ENCODE measurements at places on chromosomes 5 and 9.

DNA sequence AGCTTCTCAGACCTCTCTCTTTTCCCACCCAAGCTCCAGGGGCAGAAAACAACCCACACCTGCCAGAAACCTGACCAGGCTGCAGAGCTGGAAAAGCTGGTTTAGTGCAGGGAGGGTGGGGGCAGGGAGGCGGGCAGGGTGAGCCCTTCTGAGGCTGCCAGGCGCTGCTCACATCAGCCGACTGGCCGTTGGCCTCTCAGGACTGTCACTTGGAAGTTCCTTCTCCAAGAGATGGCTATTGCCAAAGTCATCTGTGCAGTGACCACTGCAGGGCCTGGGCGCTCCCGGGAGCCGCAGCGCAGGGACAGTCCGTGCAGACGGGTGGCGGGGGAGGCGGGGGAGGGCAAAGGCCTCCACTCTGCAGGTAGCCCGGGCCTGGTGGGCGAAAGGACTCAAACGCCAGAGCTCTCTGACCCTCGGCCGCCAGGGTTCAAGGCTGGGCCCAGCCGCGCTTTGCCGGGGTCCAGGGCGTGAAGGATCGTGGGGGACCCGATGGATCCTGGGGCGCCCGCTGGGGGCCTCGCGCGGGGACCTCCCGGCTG is 205.0 kb upstream of the IER5L start:
- DNase-seq: no peak

DNA sequence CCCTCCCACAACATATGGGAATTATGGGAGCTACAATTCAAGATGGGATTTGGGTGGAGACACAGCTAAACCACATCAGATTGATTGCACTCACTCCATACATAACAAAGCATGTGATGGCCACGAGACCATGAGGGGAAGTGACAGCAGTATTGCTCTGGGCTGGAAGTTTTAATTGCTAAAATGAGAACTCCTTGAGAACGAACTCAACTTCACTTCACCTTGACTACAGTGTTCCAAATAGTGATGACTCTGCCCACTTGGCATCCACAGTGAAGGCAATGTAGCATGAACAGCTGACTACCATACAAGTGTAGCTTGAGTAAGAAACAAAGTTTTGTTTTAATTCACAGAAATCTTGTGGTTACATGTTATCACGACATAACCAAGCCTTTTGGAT is 739 bp upstream of the SPINK7 start:
- no peak for DNase-seq

DNA sequence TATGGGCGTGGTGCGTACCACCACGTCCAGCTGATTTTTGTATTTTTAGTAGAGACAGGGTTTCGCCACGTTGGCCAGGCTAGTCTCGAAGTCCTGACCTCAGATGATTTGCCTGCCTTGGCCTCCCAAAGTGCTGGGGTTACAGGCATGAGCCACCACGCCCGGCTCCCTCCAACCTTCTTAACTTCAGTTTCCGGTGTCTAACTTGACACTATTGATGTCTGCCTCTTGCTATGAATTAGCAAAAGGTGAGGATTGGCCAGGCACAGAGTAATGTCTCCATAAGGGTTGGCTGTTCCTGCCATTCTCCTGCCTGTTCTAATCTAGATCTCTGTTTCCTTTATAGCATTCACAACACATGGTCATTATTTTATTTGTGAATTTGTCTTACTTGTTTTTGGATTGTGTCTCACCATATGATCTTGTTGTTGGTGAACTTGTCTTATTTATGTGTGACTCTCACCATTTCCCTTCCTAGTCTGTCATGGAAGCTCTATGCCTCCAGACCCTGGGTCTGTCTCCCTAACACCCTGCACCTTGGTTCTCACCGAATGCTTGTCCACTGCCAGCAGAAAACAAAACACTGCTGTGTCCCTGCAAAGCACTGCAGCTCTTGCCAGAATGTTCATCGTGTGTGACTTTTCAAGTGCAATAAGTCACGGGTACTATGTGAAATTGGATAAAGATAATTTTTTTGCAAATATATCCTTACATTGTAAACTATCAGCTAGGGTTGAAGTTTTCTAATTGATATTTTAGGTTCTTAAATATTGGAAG is 26.0 kb downstream of the BASP1 start:
- DNase-seq: no peak

GRCh38 chr5:65062469-65063083 is 293.8 kb downstream of the CWC27 start:
- DNase-seq: no peak

DNA sequence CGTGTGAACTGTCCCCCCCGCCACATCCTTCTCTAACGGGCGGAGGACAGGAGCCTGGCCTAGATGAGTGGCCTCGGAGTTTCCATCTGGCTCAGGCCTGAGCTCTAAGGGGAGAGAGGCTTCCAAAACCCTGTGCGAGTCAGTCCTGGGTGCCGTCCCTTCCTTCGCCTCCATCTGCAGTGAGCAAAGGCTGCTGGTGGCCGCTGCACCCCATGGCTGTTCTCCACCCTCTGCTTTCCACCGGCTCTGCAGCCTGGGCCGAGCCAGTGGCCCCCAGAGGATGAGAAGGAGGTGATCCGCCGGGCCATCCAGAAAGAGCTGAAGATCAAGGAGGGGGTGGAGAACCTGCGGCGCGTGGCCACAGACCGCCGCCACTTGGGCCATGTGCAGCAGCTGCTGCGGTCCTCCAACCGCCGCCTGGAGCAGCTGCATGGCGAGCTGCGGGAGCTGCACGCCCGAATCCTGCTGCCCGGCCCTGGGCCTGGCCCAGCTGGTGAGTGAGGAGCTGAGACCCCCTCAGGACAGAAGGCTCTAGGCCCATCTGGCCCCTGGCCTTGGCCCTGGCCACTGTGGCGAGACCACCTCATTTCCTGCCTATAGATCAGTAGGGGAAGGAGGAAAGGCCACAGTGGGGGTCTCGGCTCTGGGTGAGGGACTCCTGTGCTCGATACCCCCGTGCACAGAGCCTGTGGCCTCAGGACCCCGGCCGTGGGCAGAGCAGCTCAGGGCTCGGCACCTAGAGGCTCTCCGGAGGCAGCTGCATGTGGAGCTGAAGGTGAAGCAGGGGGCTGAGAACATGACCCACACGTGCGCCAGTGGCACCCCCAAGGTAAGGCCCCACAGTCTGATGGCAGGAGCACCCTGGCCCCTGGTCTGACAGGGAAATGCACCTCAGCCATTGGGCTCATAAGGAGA is 3.0 kb downstream of the PKN3 start:
- DNase-seq: no peak

DNA sequence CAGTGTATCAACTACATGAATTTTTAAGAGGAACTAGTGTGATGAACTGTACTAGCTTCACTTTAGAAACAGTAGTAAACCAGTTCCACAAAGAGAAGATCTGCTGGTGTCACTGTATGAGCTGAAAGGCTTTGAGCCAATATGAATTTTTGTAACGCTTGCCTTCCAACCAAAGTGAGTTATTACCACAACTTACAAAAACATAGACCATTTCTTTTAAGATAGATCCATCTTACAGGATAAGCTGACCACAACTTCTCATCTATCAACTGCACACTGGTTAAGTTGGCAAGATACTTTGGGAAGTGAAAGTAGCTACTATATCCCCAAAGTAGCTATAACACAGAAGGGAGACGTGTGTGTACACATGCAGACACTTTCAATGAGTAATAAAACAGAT is 849.6 kb upstream of the DMAC1 start:
- DNase-seq: no peak

DNA sequence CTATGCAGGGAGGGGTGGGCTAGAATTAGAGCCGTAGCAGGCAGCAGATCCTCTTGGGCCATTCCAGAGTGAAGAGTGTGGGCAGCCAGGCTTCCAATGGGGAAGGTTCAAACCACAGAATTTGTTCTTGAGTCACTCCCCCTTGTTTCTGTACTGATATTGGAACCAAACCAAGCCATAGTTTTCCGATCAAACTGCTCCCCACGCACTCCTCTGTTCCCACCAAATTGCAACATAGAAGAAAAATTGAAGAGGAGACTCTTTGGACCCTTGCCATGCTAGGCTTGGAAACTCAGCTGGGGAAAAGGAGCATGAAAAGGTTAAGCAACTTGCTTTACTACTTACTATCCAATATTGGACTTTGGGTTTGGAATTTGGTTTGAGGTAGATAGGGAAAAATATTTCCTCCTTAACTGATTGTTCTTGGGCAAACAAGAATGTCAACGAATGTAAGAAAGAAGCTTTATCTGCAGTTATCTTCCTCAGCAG is 165.8 kb upstream of the NR3C1 start:
- DNase-seq: no peak

DNA sequence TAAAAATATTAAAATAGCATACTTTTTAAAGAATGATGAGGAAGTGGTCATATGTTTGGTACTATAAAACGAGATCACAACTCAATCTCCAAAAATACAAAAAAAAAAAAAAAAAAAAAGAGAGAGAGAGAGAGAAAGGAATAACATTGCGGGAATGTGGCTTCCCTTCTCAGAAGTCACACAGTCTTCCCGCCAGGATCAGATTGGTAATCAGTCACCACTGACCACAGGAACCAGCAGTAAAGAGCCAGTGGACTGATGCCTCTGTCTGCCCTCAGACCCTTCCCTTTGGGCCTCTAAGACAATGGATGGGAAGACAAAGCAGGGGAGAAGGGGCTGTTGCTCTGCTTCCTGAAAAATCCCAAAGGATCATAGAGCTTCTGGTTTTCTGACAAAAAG is 104.9 kb downstream of the KLHL3 start:
- DNase-seq: no peak

- DNase-seq: no peak
These were observed 553 bp upstream of the FOXB2 start for GRCh38 chr9:77018969-77019235.

DNA sequence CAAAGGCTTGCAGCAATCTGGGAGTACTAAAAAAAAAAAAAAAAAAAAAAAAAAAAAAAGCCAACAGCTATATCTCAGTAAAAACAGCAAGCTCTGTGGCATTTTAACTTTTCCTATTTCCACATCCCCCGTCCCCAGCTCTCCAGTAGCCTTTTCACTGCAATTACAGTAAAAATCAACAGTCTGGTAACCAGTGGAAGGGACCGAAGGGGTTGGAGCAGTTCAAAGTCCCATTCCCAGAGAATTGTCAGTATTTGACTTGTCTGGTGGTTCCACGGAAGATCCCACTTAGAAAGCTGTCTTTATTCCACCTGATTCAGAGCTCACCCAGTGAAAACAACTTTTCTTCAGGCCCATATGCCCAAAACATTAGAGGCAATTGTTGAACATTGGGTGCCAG is 71.8 kb upstream of the ZBTB43 start:
- no peak for DNase-seq

DNA sequence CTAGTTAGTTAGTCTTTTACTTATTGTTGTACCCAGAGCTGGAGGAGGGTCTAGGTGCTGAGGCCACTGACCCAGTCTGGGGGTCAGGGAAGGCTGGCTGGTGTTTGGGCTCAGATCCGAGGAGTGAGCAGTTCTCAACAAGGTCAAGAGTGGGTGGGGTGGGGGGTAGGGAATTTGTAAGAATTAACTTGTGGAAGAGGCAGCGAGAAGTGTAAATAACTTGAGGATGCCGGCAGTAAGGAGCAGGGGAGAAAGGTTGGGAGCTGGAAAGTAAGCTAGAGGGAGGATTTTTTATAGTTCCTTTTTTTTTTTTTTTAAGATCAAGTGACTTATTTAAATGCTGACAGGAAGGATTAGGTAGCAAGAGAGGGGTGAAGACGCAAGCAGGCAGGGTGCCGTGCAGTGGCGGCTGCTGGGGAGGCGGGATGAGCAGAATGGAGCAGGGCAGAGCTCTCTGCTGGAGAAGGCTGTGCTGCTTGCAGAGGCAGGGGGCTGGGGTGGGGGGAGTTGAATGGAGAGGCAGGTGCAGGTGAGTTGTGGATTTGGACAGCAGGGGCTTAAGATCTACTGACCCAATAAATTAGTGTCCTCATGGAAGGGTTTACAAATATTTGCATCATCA is 35.3 kb upstream of the SMIM32 start:
- DNase-seq: no peak

DNA sequence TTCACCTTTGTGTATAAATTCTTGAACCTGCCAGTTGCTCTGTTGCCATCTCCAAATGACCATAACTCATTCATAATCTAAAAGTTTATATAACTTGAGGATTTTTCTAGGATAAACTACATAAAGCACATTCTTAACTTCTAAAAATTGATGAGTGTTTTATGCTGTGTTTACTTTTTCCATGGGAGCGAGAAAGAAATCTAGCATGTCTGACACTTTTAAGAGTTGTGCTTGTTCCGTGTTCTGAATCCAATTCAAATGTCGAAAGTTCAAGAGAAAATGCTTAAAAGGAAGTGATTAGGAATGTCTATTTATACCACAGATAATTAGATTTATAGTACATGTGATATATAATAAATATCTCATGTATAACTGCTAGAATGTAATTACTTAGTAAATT is 154.4 kb downstream of the DEPDC1B start:
- DNase-seq: no peak

DNA sequence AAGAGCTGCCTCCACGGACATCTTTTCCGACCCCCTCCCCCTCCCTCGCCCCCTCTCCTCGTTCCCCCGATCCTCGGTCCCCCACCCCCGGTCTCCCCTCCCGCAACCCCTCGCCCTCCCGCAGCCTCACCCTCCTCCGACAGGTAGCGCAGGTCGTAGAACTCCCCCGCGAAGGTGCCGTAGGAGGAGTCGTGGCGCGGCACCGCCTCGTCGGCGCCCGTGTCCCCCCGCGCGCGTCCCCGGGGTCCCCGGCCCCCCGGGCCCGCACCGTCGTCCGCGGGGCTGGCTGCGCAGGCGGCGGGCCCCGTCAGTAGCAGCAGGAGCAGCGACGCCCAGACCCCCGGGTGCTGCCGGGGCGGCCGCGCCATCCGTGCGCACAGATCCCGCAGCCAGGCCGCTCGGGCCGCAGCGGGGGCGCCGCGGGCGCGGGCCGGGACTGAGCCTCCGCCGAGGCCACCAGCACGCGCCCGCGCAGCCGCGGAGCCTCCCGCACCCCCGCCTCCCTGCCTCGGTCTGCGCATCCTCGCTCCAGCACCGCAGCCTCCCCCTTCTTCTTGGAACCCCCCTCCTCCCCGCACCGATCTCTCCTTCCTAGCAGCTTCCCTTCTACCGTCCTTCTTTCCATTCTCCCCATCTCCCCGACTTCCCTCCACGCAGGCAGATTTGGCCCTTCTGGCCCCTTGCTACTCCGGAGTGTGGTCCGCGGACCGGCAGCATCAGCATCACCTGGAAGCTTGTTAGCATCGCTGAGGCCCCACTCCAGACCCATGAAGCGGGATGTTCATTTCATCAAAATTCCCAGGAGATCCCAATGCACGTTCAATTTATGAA is at the start of gene FRRS1L:
TSS of gene FRRS1L (minus strand) at position 479 of the 831 bp plus-strand sequence. CDS start at position 368, 111 bp downstream.
- DNase-seq: no peak

- DNase-seq: no peak
These were observed 54.1 kb downstream of the PWWP2A start for GRCh38 chr5:160064995-160065614.

DNA sequence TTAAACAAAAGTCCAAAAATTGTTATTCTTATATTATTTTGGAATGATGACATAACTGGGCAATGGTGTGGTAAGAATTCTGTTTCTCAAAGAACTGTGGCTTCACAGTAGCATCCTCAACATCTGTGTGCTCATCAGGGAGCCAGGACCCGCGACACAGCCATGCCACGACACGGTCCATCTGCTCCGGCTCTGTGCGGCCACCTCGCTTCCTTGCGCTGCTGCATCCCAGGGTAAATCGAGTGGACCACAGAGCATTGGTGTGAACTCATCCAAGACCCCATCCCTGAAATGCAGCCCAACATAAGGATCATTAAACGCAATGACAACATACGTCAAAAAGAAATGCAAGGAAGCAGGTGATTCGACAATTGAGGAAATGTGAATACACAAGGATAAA is 15.3 kb downstream of the WHRN start:
- DNase-seq: no peak

GRCh38 chr5:28328681-28329080 is 1290.3 kb upstream of the CDH9 start:
- no peak for DNase-seq

Measured in activated T-helper 1 cell treated with Interleukin-2 at 50 U/mL for 16 hours (primary cell).